ENCODE measurements at places on chromosomes 16 and 17. TPM values are rescaled to one million over a fixed set of nuclear protein-coding genes. Genes with fewer than 3 reads are reported as not detected.

DNA sequence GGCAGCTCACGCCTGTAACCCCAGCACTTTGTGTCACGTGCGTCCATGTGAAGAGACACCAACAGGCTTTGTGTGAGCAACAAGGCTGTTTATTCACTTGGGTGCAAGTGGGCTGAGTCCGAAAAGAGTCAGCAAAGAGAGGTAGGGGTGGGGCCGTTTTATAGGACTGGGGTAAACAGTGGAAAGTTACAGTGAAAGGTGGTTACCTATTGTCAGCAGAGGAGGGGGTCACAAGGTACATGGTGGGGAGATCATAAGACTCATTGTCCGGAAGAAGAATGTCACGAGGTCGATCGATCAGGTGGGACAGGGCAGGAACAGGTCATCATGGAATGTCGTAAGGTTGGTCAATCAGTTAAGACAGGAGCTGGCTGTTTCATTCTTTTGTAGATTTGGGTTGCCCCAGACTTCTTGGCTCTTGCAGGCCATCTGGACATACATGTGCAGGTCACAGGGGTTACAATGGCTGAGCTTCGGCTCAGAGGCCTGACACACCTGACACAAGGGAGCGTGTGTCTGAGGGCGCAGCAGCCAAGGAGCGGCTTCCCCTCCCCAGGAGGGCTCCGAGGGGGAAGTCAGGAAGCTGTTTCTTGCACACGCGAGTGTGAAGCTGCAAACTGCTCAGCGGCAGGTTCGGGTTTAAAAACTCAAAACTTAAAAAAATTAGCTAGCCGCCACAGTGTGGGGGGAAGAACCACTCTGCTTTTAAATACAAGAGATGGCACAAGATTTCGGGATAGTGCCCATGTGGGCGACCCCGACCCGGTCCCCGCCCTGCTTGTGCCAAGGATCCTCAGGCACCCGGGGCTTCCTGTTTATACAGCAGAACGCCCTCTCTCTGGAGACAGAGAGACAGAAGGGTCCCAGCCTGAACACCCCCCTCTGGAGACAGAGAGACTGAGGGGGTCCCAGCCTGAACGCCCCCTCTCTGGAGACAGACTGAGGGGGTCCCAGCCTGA is 12.4 kb upstream of the TEX19 start:
- H3K4me3 ChIP-seq: no peak overlapping the region
- H3K4me1 ChIP-seq: no peaks in the 10 kb centered on the region
- H3K27me3 ChIP-seq: no peaks in the 10 kb centered on the region

DNA sequence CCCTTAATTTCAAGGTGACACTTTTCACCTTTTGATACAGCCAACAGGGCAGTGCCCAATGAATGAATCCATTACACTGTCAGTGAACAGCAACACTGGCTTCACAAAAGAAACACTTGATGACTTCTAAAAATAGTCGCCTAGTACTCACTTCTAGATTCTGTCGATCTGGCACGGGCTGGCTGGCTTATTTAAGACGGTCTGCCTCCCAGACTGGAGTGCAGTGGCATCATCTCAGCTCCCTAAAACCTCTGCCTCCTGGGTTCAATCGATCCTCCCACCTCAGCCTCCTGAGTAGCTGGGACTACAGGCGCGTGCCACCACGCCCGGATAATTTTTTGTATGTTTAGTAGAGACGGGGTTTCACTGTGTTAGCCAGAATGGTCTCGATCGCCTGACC is 1.9 kb downstream of the NDUFAB1 start:
- no peaks in the 10 kb centered on the region for H3K4me1 ChIP-seq
- no peak overlapping the region for H3K27ac ChIP-seq
- H3K4me3 ChIP-seq: no peak overlapping the region
- no peaks in the 10 kb centered on the region for H3K27me3 ChIP-seq
- peaks cover 46% of the 10 kb centered on the region for H3K36me3 ChIP-seq
- DNase-seq: no peak

- no peaks in the 10 kb centered on the region for H3K27me3 ChIP-seq
- DNase-seq: no peak
- peaks cover 29% of the 10 kb centered on the region for H3K36me3 ChIP-seq
- no peak overlapping the region for H3K27ac ChIP-seq
These were observed 25.5 kb downstream of the TIMM22 start for GRCh38 chr17:1022278-1023024.

DNA sequence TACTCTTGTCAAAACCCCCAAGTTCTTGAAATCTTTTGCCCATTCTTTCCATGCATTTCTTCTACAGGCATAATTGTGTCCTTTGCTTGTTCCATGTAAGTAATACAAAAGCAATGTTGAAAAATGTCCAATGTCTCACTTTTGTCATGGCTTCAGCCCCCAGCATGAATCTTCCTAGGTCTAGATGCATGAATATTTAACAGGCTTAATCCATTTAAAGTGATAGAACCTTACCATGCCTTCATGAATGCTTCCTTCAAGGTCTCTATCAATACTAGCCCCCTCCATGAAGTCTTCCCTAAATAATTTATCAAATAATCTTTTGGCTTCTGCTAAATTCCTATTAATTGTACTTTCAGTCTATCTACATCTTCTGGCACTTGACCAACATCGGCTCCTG is 46.1 kb upstream of the ANKFY1 start:
- H3K4me3 ChIP-seq: no peak overlapping the region
- H3K27me3 ChIP-seq: no peaks in the 10 kb centered on the region
- DNase-seq: no peak
- H3K36me3 ChIP-seq: peaks cover 7% of the 10 kb centered on the region
- no peaks in the 10 kb centered on the region for H3K4me1 ChIP-seq
- no peak overlapping the region for H3K27ac ChIP-seq

Gene KRT17
- polyA plus RNA-seq: 1.1 TPM

DNA sequence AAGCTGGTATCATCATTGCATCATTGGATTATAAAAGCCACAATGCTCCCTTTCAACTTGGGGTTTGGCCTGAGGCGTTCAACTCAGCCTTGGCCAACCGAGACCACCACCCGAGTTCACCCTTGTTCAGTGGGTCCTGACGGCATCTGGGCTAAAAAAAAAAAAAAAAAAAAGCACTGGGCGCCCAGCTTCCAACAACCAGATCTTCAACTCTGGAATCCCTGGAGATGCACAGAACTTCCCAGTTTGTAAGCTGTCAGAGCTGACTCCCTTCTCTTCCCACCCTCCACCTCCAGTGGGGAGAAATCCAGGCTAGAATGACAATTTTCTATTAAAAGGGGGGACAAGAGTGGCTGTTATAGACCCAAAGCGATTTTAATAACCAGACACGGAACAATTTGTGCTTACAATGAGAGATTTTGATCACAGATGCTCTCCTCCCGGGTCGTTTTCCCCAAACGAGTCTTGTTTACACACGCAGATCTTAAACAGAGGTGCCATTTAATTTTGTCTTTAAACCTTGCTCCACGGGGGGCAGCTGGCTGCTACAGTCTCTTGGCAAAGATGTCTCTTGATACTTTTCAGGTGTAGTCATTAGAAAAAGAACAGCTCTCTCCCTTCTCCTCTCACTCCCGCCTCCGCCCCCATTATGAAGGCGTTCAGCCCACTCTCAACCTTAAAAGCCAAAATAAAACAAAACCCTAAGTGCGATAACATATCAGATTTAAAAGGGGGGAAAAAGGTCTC is 26.9 kb downstream of the GPRC5B start:
- H3K27ac ChIP-seq: no peak overlapping the region
- peaks cover 39% of the 10 kb centered on the region for H3K36me3 ChIP-seq
- no peak overlapping the region for H3K4me3 ChIP-seq
- no peaks in the 10 kb centered on the region for H3K4me1 ChIP-seq
- no peaks in the 10 kb centered on the region for H3K27me3 ChIP-seq
- no peak for DNase-seq

Gene HEATR9
- 0.03 TPM for polyA plus RNA-seq

GRCh38 chr17:61414936-61415251 is 15.3 kb downstream of the TBX2 start:
- H3K4me3 ChIP-seq: no peak overlapping the region
- DNase-seq: peak; percentile 1
- H3K36me3 ChIP-seq: no peaks in the 10 kb centered on the region
- peaks cover 36% of the 10 kb centered on the region for H3K27me3 ChIP-seq
- H3K4me1 ChIP-seq: peaks cover 14% of the 10 kb centered on the region

GRCh38 chr17:37213927-37214326 is 161.9 kb upstream of the C17orf78 start:
- no peak overlapping the region for H3K4me3 ChIP-seq
- H3K36me3 ChIP-seq: peaks cover 7% of the 10 kb centered on the region
- no peak overlapping the region for H3K27ac ChIP-seq
- H3K27me3 ChIP-seq: no peaks in the 10 kb centered on the region

Gene MEIOB
- polyA plus RNA-seq: 0.54 TPM

Gene ANKFY1
- 38.7 TPM for polyA plus RNA-seq

Gene IRF8
- polyA plus RNA-seq: 35.4 TPM

DNA sequence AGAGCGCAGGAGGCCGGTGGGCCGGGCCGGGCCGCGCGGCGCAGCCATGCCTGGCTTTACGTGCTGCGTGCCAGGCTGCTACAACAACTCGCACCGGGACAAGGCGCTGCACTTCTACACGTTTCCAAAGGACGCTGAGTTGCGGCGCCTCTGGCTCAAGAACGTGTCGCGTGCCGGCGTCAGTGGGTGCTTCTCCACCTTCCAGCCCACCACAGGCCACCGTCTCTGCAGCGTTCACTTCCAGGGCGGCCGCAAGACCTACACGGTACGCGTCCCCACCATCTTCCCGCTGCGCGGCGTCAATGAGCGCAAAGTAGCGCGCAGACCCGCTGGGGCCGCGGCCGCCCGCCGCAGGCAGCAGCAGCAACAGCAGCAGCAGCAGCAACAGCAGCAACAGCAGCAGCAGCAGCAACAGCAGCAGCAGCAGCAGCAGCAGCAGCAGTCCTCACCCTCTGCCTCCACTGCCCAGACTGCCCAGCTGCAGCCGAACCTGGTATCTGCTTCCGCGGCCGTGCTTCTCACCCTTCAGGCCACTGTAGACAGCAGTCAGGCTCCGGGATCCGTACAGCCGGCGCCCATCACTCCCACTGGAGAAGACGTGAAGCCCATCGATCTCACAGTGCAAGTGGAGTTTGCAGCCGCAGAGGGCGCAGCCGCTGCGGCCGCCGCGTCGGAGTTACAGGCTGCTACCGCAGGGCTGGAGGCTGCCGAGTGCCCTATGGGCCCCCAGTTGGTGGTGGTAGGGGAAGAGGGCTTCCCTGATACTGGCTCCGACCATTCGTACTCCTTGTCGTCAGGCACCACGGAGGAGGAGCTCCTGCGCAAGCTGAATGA is 606 bp downstream of the THAP11 start:
- H3K4me1 ChIP-seq: peaks cover 31% of the 10 kb centered on the region
- peaks cover 7% of the 10 kb centered on the region for H3K36me3 ChIP-seq
- peak overlapping the region; percentile 30 for H3K27ac ChIP-seq
- peak; percentile 72 for DNase-seq

- H3K36me3 ChIP-seq: no peaks in the 10 kb centered on the region
- H3K27me3 ChIP-seq: no peaks in the 10 kb centered on the region
- H3K4me1 ChIP-seq: no peaks in the 10 kb centered on the region
- DNase-seq: no peak
- no peak within 1 kb of the TSS for H3K27ac ChIP-seq
These were observed at the start of gene CD300H for GRCh38 chr17:74567397-74567796. TSS of gene CD300H (minus strand) at chr17:74567509.

- H3K36me3 ChIP-seq: peaks cover 40% of the 10 kb centered on the region
- no peak overlapping the region for H3K27ac ChIP-seq
- DNase-seq: no peak
- H3K4me3 ChIP-seq: no peak overlapping the region
These were observed 8.0 kb downstream of the CTRB1 start for GRCh38 chr16:75226550-75227360.

- H3K4me1 ChIP-seq: peaks cover 17% of the 10 kb centered on the region
- DNase-seq: no peak
- H3K27me3 ChIP-seq: no peaks in the 10 kb centered on the region
- peak overlapping the region; percentile 60 for H3K27ac ChIP-seq
- H3K4me3 ChIP-seq: peak overlapping the region; percentile 73
- H3K36me3 ChIP-seq: no peaks in the 10 kb centered on the region
These were observed 394 bp upstream of the CPD start for GRCh38 chr17:30378241-30378824.

DNA sequence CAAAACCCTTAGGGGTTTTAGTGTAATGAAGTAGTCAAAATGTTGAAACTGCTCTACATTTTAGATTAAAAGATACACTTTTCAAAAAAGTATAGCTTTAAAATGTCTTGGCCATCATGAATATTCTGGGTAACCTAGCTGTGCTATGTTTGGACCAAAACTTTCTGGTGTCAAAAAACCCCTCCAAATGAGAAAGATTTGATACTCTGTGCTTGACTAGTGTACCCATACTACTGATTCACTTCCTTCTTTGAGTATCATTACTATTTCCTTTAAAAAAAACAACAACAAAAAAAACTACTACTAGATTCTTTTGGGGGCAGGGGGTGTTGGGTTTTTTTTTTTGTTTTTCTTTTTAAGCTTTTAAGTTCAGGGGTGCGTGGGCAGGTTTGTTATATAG is 37.3 kb downstream of the PTRH2 start:
- peaks cover 51% of the 10 kb centered on the region for H3K36me3 ChIP-seq
- no peaks in the 10 kb centered on the region for H3K27me3 ChIP-seq
- H3K4me1 ChIP-seq: peaks cover 10% of the 10 kb centered on the region
- H3K27ac ChIP-seq: no peak overlapping the region
- DNase-seq: no peak

Gene CDT1
- 14.0 TPM for polyA plus RNA-seq

DNA sequence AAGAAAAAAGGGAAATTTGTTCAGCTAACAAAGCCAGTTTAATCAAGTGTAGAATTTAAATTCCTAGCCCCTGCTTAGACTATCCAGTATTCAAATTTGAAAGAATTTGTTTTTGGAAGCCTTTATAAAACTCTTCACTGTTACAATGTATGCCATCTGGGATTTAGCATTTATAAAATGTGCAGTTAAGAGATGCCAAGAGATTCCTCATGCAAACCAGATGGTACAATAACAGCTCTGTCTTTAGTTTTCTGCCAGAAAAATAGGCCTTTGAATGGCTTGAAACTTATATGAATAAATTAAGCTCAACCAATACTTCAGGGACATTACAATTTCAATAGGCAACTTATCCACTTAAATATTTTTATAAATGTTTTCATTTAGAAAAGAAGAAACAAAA is 6.8 kb upstream of the ANKS4B start:
- H3K27me3 ChIP-seq: no peaks in the 10 kb centered on the region
- H3K4me1 ChIP-seq: peaks cover 19% of the 10 kb centered on the region
- DNase-seq: no peak
- H3K4me3 ChIP-seq: no peak overlapping the region
- H3K36me3 ChIP-seq: no peaks in the 10 kb centered on the region

Data from large intestine (tissue), 12 donors.